Stimulated activated CD4-positive, alpha-beta T cell treated with anti-CD3 and anti-CD28 coated beads, Interleukin-12 subunit alpha, Interleukin-12 subunit beta, amount 100 ng/mL, for 24 hours (primary cell): ENCODE measurements at places on chromosomes 4 and X.

DNA sequence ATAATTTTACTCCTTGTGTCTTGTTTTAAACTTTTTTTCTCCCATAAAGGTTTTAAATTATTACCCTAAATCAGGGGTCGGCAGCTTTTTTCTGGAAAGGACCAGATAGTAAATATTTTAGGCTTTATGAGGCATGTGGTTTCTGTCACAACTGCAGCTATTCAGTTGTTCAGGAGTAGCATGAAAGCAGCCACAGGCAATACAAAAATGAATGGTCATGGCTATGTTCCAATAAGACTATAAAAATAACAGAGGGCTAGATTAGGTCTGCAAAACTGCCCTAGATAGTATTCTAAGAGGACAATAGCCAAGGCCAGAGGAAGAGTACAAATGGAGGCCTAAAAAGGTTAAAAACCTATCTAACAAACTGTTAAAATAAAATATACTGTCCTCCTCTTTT is 24.6 kb downstream of the HERC5 start:
- no peak for DNase-seq

GRCh38 chrX:37767430-37767829 is 12.4 kb upstream of the CYBB start:
- DNase-seq, result no peak

DNA sequence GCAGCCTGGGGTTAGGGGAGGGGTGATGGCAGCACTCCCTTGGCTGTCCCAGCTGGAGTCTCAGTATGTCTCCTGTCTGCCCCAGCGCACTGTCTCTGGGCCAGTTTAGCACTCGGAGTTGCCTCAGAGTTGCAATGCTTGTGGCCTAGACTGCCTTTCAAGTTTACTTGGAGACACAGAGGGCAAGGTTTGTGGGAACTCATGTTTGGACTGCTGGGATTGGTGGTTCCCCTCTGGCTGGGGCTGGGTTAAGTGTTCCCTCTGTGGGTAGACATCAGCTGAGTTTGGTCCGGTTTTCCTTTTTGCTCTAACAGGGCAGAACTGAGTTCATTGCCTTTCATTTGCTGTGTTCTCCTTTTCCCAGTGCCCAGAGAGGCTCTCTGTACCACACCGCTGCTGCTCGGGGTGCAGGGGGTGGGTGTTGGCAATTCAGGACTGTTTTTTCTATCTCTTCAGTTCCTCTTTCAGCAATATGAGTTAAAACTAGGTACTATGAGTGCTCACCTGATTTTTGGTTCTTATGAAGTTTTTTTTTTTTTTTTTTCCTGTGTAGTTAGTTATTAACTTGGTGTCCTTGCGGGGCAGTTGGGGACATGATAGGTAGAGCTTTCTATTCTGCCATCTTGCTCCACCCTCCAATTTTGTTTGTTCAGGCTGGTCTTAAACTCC is 17.2 kb downstream of the RAB33B start:
- DNase-seq, result no peak

GRCh38 chr4:18250564-18250963 is 229.0 kb upstream of the LCORL start:
- no peak for DNase-seq

DNA sequence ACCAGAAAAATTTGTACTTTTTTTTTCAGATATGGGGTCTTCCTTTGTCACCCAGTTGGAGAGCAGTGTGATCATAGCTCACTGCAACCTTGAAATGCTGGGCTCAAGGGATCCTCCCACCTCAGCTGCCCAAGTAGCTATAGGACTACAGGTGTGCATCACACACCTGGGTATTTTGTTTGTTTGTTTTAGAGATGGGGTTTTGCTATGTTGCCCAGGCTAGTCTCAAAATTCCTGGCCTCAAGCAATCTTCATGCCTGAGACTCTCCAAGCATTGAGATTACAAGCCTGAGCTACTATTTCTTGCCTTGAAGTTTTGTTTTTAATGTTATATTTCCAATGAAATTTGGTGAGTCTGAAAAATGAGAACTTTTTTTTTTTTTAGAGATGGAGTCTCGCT is 847.8 kb downstream of the TRIML1 start:
- DNase-seq, result no peak

GRCh38 chr4:83080561-83080960 is 34.0 kb downstream of the PLAC8 start:
- no peak for DNase-seq

- no peak for DNase-seq
These were observed 461.7 kb downstream of the RAPGEF2 start for GRCh38 chr4:159564615-159565014.

DNA sequence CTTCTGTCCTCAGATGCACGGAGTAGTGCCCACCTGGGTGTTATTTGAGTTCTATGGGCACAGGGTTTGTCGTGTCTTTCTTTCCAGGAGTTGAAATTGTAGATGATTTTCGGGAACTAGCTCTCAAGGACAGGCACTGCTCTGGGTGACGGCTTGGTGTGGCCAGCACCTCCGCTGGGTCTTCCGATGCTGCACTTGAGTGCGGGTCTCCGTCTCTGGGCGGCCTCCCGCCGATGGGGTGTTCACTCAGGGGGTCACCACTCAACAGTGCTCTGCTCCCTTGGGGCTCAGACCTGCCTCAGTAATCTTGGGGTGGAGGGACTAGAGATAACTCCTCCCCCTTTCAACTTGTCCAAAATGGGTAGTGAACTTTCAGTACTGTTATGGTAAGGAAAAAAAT is 2.5 kb downstream of the ZFP92 start:
- DNase-seq, result no peak

GRCh38 chrX:131725001-131725654 is 181.3 kb downstream of the OR13H1 start:
- no peak for DNase-seq

GRCh38 chrX:72308566-72309296 is 3.0 kb upstream of the CITED1 start:
- no peak for DNase-seq

DNA sequence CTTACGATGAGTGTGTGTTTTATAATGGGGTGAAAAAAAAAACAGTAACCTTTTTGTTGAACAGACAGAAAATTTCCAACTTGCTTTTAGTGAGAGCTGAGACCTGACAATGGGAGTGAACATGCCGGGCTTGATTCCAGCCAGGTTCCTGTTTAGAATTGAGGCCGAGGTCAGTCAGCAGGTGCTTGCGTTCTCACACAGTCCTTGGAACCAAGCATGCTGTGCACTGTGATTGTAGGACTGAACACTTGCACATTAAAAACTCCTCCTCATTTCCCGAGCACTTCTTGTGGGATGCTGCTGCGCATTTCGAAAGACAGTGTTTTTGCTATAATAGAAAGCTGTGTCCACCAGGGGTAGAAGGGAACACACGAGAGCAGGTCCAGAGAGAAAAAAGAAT is 51.8 kb downstream of the TMEM131L start:
- no peak for DNase-seq

GRCh38 chr4:30245140-30245539 is 475.0 kb upstream of the PCDH7 start:
- DNase-seq, result no peak

DNA sequence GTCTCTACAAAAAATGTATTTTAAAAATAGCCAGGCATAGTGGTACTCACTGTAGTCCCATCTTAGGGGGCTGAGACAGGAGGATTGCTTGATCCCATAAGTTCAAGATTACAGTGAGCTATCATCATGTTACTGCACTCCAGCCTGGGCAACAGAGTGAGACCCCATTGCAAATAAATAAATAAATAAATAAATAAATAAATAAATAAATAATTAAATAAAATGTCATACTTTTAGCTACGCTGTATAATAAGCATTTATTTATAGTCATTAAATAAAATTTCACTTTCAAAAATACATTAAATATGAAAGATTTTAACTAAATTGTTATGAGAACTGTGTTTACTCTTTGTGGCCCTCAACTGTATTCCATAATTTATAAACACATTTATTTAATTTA is 1124.2 kb downstream of the PCDH7 start:
- DNase-seq, result no peak

GRCh38 chr4:172141025-172141424 is 327.8 kb downstream of the GALNTL6 start:
- DNase-seq, result no peak

DNA sequence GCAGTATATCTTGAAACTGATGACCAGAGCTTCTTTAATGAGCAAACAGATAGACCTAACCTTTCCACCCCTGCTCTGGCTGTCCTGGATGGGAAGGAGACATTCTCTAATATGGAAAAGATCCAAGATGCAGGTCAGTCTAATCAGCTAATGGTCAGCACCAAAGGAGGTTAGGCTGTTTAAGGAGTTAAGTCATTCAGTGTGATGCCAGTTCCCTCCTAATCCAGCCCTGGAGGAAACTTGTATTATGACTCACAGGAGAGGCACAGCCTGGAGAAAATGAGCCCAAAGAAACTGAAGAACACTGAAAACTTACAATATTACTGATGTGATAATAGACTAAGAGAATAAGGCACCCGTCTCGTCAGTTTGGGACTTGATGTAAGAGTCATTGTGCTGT is 323.0 kb downstream of the HNRNPD start:
- DNase-seq, result no peak
